CD8-positive, alpha-beta memory T cell (primary cell): ENCODE measurements at places on chromosomes 6 and 20.

- DNase-seq, result peak; percentile 18
Measured at GRCh38 chr6:154928325-154928922, 66.7 kb upstream of the TIAM2 start.

GRCh38 chr20:64184795-64185194 is 20.5 kb downstream of the MYT1 start:
- DNase-seq, result no peak

DNA sequence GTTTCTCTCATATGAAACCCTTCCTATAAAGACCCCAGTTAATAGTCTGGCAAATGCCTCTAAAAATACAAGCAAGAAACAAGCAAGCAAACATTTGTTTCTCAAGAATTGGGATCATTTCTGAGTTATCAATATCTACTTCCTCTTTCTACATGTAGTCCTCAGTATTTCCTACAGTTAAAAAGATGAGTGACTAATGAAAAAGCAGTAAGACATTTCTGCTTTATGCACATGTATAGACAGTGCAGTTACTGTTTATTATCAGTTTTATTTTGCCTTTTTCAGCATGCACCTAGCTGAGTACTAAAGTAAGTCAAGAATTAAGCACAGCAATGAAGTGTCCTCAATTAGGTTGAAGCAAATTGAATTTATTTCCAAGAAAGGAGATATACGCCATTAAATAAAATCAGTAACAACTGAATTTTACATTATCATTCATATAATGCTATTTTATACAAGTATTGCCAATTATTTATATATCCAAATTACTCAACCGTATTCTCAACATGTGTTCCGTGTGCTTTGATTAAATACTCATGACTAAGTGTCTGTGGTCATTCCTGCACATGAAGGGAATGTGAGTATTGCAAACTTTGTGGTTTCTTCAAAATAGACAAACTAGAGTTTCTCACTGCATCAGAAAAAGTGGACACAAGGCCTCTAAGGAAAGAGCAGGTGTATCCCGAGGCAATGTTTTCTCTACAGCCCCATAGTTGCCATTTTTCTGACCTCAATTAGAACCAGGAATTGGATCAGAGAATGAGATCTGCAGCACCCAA is 159.3 kb upstream of the MARCKS start:
- no peak for DNase-seq

DNA sequence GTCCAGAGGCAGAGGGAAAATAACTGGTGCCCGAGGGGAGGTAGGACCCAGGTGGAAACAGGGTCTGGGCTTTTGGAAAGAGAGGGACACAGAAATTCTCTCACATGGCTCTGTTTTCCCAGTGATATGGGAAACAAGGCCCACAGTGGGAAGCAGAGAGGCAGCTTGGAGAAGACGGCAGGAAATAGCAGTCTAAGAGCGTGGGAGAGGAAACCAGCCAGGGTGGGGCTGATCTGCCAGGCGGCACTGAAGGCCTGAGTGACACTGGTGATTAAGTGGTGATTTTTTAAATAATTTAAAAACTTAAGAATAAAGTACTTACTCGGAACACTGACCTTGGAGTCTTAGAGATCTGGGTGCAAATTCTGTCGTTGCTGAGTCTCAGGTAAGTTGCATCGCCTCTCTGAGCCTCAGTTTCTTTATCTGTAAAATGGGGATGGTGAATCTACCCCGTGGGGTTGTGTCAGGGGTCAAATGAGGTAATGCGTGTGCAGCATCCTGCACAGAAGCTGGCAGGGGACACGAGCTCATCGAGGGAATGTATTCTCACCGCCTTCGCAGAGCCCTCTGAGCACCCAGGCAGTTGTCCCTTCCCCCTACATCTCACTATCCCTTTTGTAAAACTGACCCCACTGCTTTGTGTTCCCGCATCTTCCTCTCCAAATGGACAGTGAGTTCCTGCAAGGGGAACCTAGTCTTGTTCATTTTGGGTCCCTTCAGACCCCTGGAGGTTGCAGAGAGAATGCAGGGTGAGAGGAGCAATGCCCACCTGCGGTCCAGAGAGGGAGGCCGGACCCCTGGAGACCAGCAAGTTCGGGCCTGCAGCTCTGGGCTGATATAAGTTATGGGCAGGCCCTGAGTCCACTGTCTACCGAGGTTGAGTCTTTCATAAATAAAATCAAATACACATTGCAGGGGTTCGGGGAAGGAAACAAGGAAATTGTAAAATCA is 228.6 kb upstream of the PMEPA1 start:
- no peak for DNase-seq

DNA sequence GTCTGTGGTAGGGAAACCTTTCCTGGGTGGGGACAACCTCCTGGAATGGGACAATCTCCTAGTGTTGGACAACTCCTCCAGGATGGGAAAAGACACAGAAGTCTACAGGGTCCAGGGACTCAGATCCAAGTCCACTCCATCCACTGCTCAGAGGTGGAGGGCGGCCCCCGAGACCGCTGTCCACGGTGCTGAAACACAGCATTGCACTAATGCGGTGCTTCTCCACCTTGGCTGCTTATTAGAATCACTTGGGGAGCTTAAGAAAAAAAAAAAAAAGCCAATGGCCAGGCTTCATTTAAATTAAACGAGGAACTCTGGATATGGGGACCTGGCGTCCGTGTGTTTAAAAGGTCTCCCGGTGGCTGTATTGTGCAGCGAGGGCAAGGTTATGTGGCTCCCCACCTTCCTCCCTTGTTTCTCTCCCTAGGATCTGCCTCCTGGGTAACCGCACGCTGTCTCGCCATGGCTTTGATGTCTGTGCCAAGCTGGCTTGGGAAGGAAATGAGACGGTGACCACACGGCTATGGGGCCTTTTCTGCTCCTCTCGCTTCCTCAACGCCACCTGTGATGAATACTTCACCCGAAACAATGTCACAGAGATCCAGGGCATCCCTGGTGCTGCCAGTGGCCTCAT is 12.0 kb downstream of the SLC12A5 start:
- DNase-seq, result peak; percentile 21

DNA sequence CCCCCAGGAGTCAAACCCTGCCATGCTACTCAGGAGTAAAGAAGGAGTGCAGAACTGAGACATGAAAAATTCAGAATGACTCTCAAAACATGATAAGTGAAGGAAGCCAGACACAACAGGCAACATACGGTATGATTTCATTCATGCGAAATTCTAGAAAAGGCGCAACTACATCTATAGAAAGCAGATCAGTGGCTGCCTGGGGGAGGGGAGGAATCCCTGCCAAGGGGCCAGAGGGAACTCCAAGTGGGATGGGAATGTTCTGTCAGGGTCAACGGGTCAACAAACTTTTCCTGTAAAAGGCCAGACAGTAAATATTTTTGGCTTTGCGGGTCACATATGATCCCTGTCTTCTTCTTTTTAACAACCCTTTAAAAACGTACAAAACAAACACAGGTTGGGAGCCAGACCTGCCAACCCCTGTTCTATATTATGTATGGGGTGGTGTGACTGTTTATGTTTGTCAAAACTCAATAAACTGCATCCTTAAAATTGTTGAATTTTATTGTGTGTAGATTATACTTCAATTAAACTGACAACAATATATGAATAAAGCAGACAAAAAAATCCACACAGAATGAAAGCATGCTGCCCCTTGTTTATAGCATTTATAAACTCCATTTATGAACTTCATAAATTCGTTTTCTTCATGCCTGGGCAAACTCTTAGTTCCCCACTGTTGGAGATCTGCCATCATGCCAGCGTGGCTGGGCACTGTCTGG is 56.6 kb upstream of the TRAF3IP2 start:
- DNase-seq, result no peak

GRCh38 chr6:140988780-140989179 is 1143.9 kb upstream of the GJE1 start:
- DNase-seq, result no peak

DNA sequence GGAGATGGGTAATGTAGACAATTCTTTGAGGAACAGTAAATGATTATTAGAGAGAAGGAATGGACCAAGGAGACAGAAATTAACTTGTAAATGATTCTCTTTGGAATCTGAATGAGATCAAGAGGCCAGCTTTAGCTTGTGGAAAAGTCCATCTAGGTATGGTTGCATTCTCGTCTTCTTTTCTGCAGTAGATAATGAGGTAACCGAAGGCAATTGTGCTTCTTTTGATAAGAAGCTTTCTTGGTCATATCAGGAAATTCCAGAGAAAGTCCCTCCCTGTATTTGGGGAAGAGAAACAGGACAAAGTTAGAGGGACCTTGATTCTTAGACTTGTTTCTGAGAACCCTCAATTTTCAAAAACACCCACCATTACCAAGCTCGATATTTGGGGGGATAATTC is 109.1 kb upstream of the PRSS16 start:
- DNase-seq, result no peak

DNA sequence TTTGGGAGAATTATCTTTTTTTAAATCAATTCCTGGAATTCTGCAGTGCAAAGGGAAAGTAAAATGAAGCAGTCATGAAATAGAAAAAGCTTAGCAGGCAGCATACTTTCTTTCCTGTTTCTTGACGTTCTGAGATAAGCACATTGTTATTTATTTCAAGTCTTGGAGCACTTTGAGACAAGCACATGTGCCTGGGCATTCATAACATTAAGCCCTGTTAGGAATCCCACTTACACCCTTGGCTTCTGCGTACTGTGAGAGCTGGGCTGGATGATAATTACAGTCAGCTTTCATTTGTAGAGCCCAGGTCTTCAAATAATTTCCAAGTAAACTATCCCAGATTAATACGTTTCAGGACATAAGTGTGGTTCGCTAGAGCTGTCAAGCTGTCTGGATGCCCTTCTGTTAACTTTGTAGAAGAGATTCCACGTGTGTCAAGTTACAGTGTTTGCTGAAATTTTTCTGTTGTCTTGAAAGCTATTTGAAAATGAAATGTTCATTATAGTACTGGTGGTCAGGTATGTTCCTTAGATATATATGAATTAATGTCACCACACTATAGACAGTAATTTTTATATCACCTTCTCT is 8.9 kb downstream of the FARS2 start:
- no peak for DNase-seq

DNA sequence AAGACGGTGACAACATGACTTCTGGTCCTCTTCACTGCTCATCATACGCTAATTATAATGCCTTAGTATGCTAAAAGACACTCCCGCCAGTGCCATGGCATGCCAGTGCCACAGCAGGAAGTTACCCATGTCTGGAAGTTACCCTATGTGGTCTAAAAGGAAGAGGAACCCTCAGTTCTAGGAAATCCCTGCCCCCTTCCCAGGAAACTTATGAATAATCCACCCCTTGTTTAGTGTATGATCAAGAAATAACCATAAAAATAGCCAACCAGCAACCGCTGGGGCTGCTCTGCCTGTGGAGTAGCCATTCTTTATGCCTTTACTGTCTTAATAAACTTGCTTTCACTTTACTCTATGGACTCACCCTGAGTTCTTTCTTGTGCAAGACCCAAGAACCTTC is 15.8 kb upstream of the SERPINB9 start:
- DNase-seq, result no peak

DNA sequence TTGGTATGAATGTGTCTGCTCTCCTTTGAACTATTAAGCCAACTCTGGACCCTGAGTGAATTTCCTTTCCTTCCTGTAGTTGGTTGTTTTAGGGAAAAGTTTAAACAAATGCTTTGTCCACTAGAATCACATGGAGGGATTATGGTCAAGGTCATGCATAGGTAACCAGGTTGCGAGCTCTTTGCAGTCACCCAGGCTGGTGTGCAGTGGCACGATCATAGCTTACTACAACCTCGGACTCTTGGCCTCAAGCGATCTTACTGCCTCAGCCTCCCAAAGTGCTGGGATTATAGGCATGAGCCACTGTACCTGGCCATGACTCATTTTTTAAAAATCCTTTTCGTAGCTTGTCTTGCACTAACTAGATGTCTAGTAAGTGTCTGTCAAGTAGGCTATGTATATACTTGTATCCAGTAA is 88.0 kb upstream of the SOX4 start:
- no peak for DNase-seq

DNA sequence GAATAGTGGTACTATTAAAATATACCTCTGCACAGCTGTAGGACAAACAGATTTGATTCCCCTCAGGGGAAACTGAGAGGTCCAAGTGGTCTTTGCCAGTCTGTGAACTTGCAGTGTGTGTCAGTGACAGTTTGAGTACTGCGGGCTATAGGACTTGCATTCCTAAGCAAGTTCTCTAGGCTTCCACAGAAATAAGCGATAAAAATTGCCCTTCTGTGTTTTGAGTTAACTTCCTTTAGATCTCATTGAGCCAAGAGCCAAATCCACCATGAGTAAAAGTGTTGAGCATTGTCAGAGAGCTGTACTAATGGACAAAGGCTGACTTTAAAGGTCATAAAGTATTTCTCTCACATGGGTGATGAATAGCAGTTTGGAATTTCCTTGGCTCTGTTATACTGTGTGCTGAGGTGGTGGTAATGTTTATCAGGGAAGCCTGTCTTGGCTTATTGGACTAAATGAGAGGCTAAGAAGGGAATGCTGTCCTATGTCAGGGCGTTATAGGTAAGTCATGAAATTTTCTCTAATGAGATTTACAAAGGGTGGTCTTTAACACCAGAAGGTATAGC is 122.6 kb upstream of the MAP3K7 start:
- DNase-seq, result no peak

GRCh38 chr6:136250686-136251008 is 536 bp upstream of the MTFR2 start:
- no peak for DNase-seq

GRCh38 chr20:20621195-20621594 is 91.2 kb downstream of the RALGAPA2 start:
- DNase-seq, result no peak

- peak; percentile 15 for DNase-seq
Measured at GRCh38 chr6:16409531-16410441, 171.4 kb downstream of the GMPR start.

DNA sequence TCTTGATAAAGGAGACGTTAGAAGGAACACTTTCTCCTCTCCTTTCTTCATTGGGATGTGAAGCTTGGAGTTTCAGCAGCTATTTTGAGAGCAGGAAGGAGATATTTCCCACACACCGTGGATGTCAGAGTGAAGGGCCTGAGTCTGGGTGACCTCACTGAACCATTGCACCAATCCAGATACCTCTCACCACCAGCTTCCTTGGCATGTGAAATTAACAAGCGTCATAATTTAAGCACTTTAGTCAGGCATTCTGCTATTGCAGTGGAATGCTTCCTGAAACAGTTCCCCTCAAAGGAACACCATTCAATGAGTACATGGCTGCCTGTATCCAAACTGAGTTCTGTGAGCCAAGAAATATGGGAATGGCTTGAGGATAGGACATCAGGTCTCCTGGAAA is 83.7 kb downstream of the CHMP4B start:
- no peak for DNase-seq

- DNase-seq, result no peak
Measured at GRCh38 chr6:150753371-150754064, 112.0 kb upstream of the MTHFD1L start.

- no peak for DNase-seq
Measured at GRCh38 chr20:56829788-56830385, 200.8 kb downstream of the TFAP2C start.

- DNase-seq, result no peak
Measured at GRCh38 chr20:36352843-36353553, 46.9 kb downstream of the DLGAP4 start.

GRCh38 chr6:5930143-5930770 is 76.5 kb downstream of the NRN1 start:
- DNase-seq, result no peak
